Fibroblast of the aortic adventitia (primary cell): ENCODE measurements at places on chromosomes 5 and 9. TPM values are rescaled to one million over a fixed set of nuclear protein-coding genes. Genes with fewer than 3 reads are reported as not detected.

HCN1 gene
- total RNA-seq = 0.41 TPM in 1 of 2 replicates, not detected in the other

GRCh38 chr5:94690778-94691177 lies 72.3 kb downstream of the SLF1 start:
- no peak for DNase-seq

DNA sequence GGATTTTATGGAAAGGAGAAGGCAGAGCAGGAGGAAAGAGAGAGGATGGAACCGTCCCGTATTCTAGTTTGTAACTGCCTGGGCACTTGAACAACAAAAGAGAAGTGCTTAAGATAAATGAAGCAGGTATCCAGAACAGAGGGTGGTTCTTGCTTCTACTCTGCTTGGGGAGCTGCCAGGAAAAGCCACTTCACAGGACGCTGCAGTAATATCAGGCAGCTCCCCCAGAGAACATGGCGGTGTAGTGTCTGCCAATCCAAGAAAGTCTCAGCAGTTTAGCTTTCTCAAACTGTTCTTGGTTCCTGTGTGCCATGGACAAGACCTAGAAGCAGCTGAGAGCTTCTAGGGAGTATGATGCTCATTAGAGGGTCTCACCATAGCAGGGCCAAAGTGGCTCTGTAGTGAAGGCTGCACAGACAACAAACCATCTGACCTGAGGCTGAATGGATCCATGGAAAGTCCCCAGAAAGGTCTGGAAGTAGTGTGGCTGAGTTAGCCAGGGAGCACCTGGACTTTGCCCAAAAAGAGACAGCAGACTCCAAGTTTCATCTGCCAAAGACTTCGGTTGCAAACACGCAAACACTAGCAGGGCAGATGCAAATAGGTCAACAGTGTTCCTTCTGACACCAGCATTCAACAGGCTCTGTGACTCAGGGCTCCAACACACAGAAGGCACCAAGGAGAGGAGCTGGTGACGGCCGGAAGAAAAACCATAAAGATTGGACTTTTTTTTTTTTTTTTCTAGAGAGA lies 72.2 kb upstream of the TNFSF8 start:
- peak; percentile 8 for DNase-seq

DNA sequence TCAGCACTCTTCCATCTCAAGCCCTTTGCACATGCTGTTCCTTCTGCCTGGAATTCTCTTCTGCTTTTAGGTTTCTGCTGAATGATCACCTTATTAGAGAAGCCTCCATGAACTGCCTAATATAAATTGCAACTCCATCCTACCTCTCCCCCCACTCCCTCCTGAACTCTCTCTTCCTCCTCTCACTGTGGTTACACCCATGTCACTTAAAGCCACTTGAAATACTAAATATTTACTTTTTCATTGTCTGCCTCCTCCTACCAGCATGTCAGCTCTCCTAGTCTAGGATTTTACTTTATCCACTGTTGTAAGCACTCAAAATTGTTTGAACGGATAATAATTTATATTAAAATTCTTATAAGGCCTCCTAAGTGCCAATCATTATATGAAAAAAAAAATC lies 43.8 kb downstream of the ACTL7B start:
- no peak for DNase-seq

DNA sequence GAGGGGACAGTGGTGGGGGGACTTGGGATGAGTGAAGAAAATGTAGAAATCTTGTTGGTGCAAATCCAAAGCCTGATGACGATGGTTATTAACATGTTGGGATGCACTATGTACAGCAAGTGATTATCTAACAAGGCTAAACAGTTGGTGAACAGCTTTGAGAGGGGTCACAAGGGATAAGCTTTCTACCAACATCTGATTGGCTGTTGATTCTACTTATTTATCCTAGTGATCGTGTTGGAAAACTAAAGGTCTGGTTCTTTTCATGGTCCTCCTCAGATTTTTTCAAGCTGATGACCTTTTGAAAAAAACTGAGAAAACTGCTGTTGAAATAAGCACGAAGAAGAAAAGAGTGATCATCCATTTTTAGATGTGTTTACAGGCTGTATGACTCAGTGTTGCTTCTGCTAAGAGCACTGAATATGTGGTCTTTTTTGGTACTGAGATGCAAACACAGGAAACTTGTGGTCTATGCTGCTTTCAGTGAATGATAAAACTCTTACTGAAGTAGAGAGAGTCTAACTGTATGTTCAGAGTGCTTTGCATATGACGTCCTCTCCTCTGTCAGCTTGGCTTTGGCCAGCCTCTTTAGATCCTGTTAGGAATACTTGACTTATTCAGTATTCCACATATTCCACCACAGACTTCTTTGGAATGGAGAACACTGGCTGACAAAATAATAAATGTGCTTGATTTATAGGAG lies 174.8 kb downstream of the SLF1 start:
- peak; percentile 77 for DNase-seq

OMD gene
- 0.33 and 16.1 TPM in 2 replicates for total RNA-seq

ZNF483 gene
- total RNA-seq = 2.6 and 8.8 TPM in 2 replicates
